ENCODE measurements at places on chromosomes 4 and X.

DNA sequence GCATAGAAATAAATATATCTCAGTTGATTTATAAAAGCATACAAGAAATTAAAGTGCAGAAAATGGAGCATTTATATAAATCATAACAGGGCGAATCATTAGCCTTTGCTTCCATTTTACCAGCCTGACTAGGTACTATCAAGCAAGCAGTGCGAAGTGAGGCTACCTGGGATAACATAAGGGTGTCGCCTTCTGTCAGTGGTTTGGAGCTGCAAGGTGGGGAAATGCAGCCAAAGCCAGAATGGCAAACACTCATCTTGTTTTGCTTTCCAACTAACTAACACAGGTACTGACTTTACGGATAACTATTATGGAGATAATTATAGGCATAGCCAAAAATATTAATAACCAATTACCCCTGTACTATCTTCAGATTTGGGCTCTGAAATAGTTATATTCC is 1459.8 kb downstream of the RAPGEF2 start:
- no peak for DNase-seq

DNA sequence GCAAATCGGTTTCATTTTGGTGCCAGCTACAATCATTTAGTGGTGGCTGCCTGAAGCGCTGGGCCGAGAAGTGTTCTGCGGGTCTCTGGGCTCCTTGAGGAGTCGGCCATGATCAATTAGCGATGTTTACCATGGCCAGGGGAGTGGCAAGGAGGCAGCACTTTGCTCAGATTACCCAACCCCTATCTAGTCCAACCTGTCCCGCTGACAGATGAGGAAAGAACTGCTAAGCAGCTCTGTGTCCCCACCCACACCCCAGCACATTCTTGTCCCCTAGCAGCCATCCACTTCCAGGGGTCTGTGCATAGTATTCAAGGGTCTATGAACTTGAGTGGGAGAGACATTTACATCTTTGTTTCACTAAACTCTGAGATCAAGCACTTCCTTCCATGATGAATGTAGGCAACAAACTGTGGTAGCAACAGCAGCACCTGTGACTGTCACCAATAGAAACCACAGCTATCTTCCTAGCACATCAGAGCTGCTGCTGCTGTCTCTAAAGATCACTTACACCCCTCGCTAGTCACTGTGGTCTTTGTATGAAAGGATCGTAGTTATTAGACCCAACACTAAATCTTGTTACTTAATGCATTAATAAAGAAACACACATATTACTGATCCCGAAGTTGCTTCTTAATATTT is 331.6 kb downstream of the BCOR start:
- DNase-seq: no peak

DNA sequence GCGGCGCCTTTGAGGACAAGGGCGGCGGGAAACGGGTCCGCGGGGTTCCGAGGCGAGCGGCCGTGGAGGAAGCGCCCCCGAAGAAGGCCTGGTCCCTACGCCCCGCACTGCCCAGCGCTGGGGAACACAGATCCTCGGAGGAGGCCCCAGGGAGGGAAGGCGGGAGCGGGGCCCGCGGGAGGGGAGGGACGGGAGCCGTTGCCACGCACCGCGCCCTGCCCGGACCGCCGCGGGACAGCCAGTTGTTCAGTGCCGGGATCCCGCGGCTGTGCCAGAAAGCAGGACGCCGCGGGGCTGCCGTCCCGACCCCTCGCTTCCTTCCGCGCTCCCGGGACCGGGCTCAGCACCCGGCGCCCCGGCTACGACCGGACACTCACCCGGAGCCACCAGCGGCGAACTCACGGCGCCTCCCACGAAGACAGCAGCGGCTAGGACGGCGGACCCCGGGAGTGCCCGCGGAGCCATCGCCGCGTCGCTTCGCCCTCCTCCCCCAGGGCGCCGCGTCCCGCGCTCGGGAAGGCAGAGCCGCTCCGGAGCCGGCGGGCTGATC is 278 bp downstream of the RELL1 start:
- no peak for DNase-seq

DNA sequence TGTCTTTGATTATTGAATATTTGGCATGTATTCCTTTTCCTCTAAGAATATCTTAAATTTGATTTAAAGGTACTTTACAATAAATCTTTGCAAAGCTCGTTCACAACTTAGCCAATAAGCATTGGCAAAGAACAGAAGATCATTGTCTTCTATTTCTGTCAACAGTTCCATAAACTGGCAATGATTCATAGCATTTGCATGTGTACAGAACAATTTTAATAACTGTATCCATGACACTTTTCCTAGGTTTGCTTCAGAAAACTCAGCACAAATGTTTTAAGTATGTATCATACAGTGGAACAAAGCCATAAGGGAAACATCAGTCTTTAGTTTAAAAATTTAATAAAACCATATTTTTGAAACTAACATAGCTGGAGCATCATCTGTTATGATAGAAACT is 462.7 kb upstream of the RPS6KA3 start:
- DNase-seq: no peak

- DNase-seq: no peak
Observed at GRCh38 chr4:152585023-152585441, 49.1 kb upstream of the FBXW7 start.

GRCh38 chr4:113695328-113696169 is 66.0 kb downstream of the CAMK2D start:
- DNase-seq: no peak

DNA sequence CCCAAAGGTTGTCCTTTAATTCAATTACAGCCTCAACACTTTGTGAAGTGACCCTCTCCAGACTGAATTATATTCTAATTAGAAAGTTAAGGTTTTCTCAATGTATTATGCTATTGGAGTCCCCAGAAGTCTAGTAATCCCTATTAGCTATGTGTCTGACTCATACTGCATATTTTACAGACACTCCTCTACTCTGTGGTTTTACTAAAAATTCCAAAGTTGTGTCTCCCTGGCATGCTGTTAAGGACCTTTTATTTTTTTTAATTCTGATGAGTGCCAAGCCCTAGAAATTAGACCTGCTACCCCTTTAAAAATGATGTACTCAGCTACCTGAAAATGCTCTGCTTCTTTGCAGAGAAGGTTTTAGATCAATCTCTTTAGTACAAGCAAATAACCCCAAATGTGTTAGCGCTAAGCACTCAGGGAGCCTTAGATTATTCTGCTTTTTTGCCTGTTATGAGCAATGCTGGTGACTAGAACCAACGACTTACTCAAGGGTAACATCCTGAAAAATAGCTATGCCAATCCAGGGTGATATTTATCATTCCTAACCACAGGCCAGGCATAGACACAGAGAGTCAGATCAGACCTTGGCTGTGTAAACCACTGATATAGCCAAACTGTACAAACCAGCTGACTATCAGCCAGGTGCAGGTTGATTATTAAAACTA is 26.1 kb upstream of the CXCL13 start:
- no peak for DNase-seq

GRCh38 chr4:67712000-67712625 is 11.2 kb upstream of the UBA6 start:
- DNase-seq: no peak

DNA sequence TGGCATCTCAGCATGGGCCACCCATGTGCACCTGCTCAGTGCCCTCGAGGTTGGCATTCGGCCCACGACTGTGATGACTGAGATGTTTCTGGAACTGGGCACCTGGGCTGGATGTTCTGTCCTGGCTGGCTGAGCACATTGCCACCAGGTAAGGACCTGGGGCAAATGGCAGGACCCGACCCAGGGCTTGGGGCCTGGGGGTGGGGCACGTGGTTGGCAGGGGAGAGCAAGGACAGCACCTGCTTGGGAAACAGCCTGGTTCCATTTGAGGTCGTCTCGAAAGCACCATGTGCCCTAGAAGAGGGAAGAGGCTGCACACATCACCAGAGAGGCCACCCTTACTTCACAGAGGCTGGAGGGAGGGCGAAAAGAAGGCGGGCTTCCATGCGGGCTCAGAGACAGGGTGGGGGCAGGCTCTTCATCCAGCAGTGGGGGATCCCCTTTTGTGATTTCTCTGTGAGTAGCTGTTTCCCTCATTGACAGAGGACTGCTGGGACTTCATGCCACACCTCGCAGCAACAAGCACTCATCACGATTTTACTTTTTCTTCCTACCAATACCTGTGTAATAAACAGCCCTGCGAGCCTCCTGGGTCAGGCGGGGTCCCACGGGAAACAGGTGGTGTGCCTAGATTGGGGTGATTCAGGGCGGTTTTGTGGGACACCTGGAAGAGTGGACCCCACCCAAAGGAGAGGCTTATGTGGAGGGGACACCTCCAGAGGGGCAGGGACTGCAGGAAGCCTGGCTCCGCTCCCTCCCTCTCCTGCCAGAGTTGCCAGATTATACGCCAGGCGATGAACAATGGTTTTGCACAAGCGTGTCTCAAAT is 12.0 kb downstream of the TMEM187 start:
- no peak for DNase-seq

Measured in stimulated activated CD8-positive, alpha-beta memory T cell treated with anti-CD3 and anti-CD28 coated beads, Interleukin-2, amount 100 ng/mL, for 1 hour (primary cell).